C1 segment of cervical spinal cord (tissue), 14 donors: ENCODE measurements at places on chromosomes 16 and 17.

- no peak for DNase-seq
These were observed 155.6 kb downstream of the STX8 start for GRCh38 chr17:9419932-9420453.

DNA sequence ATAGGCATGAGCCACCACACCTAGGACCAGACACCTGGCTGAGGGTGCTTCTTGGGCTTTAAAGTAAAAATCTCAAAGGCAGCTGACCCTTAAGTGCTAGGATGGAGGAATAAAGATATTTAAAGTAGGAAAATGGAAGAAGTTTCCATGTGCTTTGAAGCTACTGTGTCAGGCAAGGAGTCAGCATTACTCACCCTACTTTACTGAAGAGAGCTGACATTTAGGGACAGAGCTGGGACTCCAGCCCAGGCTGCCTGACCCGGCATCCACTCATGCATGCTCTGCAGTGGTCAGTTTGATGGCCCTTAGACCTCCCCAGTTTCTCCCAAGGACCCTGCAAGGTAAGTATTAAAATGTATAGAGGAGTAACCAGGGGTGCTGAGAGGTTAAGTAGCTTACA, 124.7 kb upstream of the PLCG2 start:
- DNase-seq, result no peak

DNA sequence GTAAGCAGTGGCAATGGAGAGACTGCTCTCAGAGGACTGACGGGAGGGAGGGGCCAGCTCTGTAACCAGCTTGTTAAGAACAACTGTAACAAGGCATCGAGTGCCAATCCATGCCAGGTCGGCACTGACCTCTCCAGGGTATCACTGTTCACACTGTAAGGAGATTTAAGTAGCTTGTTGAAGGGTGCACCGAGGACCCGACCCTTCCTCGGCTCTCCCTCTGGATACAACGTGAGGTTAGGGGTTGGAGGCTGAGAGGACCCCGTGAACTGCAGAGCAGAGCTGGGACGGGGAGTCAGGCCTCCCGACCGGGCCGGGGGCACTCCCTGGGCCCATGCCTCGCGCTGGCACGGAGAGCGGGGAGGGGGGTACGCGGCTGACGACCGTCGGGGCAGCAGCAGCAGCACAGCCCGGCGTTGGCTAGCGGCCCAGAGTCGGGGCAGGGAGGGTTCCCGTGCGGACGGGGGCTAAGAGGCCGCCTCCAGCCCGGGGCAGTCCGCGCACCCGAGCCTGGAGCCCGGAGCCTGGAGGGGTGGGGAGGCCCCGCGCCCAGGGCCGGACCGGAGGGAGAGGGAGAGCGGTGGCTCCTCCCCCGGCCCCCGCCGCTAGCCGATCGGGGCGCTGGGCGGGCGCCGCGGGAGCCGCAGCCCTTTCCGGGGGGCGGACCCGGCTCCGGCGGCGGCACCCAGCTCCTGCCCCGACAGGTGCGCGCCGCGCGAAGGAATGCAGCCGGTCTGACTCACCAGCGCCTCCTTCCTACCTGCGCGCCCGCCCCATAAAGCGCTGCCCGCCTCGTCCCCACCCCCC, at the start of gene ITGB4:
Gene ITGB4 (plus strand): TSS at position 804 of the 807 bp plus-strand sequence. CDS start 3,245 bp downstream, outside the sequence.
- no peak for DNase-seq

GRCh38 chr17:49223168-49223516, 7.4 kb downstream of the PHOSPHO1 start:
- no peak for DNase-seq
